GM23248 (cell line): ENCODE measurements at places on chromosomes 16 and 17. TPM values are rescaled to one million over a fixed set of nuclear protein-coding genes. Genes with fewer than 3 reads are reported as not detected.

Gene CTRB1
- total RNA-seq = not detected in 2 replicates

Gene SEC14L5
- not detected in 2 replicates for total RNA-seq

Gene BAIAP3
- total RNA-seq = 0.13 and 0.86 TPM in 2 replicates

Gene CSH2
- not detected in 2 replicates for total RNA-seq

Gene KRTAP3-2
- not detected in 2 replicates for total RNA-seq

Gene TLCD1
- 4.8 and 16.3 TPM in 2 replicates for total RNA-seq

Gene RAMP2
- total RNA-seq = 3.7 TPM in 1 of 2 replicates, not detected in the other

Gene DVL2
- 41.2 and 45.8 TPM in 2 replicates for total RNA-seq

Gene CD300E
- total RNA-seq = not detected in 2 replicates

Gene HOXB1
- not detected in 2 replicates for total RNA-seq

Gene ZSCAN10
- not detected in 2 replicates for total RNA-seq

Gene TNP2
- not detected in 2 replicates for total RNA-seq

Gene MFAP4
- total RNA-seq = 79.0 and 97.8 TPM in 2 replicates

Gene MMP15
- 1.4 and 1.6 TPM in 2 replicates for total RNA-seq

Gene UMOD
- total RNA-seq = not detected in 2 replicates

Gene CCL7
- 4.9 and 7.3 TPM in 2 replicates for total RNA-seq

DNA sequence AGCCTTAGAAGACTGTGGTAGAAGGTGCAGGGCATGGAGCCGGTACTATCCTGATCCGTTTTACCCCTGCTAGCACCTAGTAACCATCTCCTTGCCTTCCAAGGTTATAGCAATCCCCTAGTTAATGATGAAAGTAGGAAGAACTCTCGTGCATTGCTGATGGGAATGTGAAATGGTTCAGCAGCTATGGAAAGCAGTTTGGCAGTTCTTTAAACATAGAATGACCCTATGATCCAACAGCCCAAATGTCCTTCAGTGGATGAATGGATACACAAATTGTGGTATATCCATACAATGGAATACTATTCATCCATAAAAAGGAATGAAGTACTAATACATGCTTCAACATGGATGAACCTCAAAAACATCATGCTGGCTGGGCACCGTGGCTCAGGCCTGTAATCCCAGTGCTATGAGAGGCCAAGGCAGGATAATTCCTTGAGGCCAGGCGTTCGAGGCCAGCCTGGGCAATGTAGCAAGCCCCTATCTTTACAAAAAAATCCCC lies 6.2 kb upstream of the SRCIN1 start:
- no peak for DNase-seq

- DNase-seq = peak; percentile 48
These were observed 3.9 kb downstream of the TSPOAP1 start for GRCh38 chr17:58324409-58325288.

- DNase-seq = no peak
These were observed 14.3 kb upstream of the PRKAR1A start for GRCh38 chr17:68497885-68498319.

GRCh38 chr16:23557779-23558702 lies 514 bp downstream of the UBFD1 start:
- DNase-seq = peak; percentile 80

- DNase-seq = no peak
These were observed 370.1 kb upstream of the ZFHX3 start for GRCh38 chr16:73418051-73418450.

GRCh38 chr16:89545831-89546574 lies 14.5 kb upstream of the RPL13 start:
- DNase-seq = no peak

- DNase-seq = no peak
These were observed 13.7 kb upstream of the PRKCB start for GRCh38 chr16:23821875-23822688.

- DNase-seq = peak; percentile 61
These were observed 1.2 kb downstream of the ASGR1 start for GRCh38 chr17:7177954-7178477.

GRCh38 chr16:54288835-54289241 lies 2.3 kb upstream of the IRX3 start:
- no peak for DNase-seq

- no peak for DNase-seq
These were observed 23.7 kb downstream of the MAP3K3 start for GRCh38 chr17:63645775-63646487.

GRCh38 chr16:70788668-70789594 lies 12.0 kb downstream of the VAC14 start:
- DNase-seq = peak; percentile 72

DNA sequence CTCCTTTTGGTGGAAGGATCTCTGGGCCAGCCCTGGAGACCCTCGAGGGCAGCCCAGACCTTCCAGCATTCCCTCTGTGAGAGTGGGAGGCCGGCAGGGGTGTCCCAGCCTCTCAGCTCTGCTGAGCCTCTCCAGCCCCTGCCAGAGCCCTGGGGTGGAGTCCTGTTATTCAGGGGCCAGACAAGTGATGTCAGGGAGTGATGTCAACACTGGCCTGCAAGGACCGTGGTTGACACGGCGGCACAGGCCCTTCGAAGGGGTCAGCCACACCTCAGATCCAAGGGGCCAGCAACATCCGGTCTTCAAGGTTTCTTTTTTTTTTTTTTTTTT lies 231.2 kb downstream of the KATNIP start:
- DNase-seq = peak; percentile 65

- peak; percentile 92 for DNase-seq
These were observed at the start of gene DHX58 for GRCh38 chr17:42112552-42113176. DHX58 (minus strand) TSS chr17:42112714; CDS start chr17:42111892, 822 bp downstream.

GRCh38 chr16:19166500-19166899 lies 1.5 kb upstream of the SYT17 start:
- no peak for DNase-seq

GRCh38 chr17:28057731-28058246 lies 15.3 kb downstream of the NLK start:
- DNase-seq = peak; percentile 57

DNA sequence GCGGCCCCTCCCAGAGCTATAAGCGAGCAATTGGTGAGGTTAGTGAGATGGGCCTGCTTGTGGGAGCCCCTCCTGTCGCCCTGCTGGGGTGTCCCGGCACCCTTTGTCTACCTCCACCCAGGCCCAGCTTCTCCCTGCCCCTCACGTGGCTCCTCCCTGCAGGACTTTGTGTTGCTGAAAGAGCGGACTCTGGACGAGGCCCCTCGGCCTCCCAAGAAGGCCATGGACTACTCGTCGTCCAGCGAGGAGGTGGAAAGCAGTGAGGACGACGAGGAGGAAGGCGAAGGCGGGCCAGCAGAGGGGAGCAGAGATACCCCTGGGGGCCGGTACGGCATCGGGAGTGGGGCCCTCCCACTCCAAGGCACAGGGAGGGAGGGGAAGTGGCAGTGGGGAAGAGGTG lies 6.1 kb upstream of the C17orf107 start:
- DNase-seq = no peak

- DNase-seq = no peak
These were observed 15.2 kb downstream of the GAN start for GRCh38 chr16:81329947-81330346.

DNA sequence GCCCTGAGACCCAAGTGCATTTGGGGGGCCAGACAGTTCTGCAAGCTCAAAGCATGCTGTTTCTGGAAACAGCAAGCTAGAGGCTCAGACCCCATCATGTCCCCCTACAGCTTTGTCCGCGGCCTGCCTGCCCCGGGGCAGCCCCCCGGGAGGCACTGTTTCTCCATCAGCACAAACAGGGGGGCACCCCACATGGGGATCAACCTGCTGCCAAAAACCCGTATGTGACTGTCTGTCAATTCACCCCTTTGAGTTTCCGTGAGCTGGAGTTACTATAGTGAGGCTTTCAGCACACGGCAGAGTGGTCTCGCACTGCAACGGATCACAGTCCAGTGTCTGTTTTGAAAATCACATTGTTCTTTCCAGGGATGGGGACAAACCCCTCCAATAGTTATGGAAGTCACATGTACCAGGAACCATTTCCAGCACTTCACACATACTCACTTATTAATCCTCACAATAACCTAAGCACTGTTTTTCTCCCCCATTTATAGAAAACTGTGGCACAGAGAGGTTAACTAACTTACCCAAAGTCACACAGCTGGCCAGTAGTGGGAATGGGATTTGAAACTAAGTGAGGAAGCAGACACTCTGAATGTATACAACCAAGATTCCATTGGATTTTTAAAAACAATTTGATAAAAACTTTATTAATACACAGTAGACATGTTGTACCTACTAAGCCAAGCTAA lies 269.0 kb downstream of the C16orf95 start:
- no peak for DNase-seq

DNA sequence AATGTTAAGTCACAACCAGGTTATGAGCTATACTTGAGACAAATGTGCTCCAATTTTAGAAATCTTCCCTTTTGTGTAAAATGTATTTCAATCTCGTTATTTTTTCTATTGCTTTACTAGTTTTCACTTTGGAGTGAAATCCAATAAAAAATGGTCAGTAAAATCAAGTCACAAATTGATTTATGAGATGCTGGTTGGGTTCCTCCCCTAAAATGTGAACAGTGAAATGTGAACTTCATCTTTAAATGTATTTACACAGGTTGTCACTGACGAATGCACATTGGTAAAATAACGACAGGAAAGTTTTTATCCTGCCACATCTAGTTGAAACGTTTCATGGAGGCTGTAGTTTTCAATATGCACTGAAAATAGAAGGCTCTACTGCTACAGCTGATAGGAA lies 55.5 kb downstream of the COX10 start:
- no peak for DNase-seq

- DNase-seq = no peak
These were observed 348 bp upstream of the FTSJ3 start for GRCh38 chr17:63827801-63828221.

GRCh38 chr16:67212766-67213165 lies 13.8 kb downstream of the ELMO3 start:
- DNase-seq = no peak

GRCh38 chr16:57527610-57528360 lies 8.6 kb downstream of the CCDC102A start:
- DNase-seq = no peak

DNA sequence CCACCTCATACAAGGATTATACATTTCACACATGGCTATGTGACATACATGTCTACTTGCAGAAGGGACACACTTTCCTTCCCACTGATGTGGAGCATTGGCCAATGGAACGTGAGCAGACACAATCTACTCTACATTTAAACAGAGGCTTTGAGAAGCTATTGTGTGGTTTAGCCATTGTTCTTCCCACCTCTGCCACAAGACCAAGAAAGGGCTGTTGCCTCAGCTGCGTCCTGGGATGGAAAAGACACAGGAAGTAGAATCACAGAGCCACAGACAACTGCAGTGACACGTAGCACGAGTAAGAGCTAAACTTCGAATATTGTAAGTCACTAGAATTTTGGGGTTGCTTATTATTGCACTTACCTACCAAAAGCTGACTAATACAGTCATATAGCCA lies 33.3 kb downstream of the PRKCB start:
- no peak for DNase-seq

DNA sequence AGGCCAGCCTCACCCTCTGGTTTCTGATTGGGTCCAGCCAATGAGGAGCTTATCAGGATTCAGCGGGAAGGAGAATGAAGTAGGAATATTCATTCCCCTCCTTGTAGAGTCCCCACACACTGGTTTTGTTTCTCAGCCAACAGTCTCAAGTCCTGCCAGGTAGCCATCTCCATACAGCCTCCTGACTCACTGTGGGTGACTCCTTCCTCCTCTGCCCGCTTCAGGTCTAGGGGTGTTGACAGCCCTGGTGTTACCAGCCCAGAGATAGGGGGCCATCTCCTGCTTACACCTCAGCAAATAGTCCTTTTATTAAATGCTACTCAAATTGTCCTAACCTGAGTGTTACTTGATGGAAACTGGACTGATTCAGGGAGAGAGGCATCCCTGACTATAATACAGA lies 4.0 kb upstream of the MFAP4 start:
- DNase-seq = no peak

- peak; percentile 15 for DNase-seq
These were observed 139.5 kb downstream of the CYLD start for GRCh38 chr16:50881331-50881830.

- DNase-seq = peak; percentile 99
These were observed 14.8 kb downstream of the HDAC5 start for GRCh38 chr17:44108440-44109311.

GRCh38 chr17:1930337-1930645 lies 94.8 kb downstream of the RTN4RL1 start:
- DNase-seq = no peak

DNA sequence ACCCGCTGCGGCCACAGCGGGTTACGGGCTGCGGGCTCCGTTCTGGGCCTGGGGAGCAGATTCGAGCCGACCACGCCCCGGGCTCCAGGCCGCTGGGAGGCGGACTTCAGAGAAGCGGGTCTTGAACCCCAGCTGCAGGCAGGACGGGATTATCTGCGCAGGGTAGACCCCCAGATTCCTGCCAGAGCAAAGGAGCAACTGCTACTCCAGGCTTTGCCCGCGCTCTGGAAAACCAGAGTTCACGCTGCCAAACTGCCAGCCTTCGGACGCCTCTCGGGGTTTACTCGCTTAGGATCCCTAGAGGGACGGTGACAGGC lies 301 bp upstream of the ULK2 start:
- no peak for DNase-seq

GRCh38 chr16:87447323-87447722 lies 45.5 kb downstream of the ZCCHC14 start:
- no peak for DNase-seq

- peak; percentile 60 for DNase-seq
These were observed 195.2 kb downstream of the MAP2K6 start for GRCh38 chr17:69609473-69610305.

- no peak for DNase-seq
These were observed 5.5 kb downstream of the USP6 start for GRCh38 chr17:5121186-5121841.

- no peak for DNase-seq
These were observed 619.1 kb upstream of the SOX9 start for GRCh38 chr17:71501711-71502110.

DNA sequence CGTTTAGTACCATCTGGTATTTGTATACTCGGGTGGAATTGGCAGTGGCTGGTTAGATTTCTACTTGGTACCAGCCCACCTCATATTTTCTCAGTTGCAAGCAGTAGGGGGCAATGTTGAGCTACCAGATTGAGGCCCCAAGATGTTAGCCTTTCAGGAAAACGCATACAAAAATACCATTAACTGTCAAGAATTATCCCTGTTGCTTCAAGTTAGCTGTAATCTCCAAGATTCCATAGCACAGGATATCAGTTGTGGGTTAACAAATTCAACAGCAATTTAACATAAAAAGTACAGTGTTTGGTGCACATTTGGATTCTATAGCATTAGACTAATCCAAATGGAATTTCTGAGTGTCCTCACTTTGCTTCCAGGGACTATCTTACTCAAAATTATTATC lies 188.2 kb downstream of the FTO start:
- peak; percentile 70 for DNase-seq

- no peak for DNase-seq
These were observed 2.3 kb downstream of the CCL17 start for GRCh38 chr16:57406881-57407280.

- no peak for DNase-seq
These were observed 4.7 kb upstream of the TEKT3 start for GRCh38 chr17:15346066-15346595.

GRCh38 chr16:27724482-27725235 lies 174.7 kb downstream of the KATNIP start:
- DNase-seq = no peak

- peak; percentile 87 for DNase-seq
These were observed 33.7 kb downstream of the IST1 start for GRCh38 chr16:71929048-71929447.

- DNase-seq = peak; percentile 76
These were observed 2.0 kb downstream of the HOXB8 start for GRCh38 chr17:48612854-48613691.
